NCI-H1694 treated with DMSO at 0.1 percent for 48 hours (cell line): ENCODE measurements at places on chromosomes 6 and 20.

DNA sequence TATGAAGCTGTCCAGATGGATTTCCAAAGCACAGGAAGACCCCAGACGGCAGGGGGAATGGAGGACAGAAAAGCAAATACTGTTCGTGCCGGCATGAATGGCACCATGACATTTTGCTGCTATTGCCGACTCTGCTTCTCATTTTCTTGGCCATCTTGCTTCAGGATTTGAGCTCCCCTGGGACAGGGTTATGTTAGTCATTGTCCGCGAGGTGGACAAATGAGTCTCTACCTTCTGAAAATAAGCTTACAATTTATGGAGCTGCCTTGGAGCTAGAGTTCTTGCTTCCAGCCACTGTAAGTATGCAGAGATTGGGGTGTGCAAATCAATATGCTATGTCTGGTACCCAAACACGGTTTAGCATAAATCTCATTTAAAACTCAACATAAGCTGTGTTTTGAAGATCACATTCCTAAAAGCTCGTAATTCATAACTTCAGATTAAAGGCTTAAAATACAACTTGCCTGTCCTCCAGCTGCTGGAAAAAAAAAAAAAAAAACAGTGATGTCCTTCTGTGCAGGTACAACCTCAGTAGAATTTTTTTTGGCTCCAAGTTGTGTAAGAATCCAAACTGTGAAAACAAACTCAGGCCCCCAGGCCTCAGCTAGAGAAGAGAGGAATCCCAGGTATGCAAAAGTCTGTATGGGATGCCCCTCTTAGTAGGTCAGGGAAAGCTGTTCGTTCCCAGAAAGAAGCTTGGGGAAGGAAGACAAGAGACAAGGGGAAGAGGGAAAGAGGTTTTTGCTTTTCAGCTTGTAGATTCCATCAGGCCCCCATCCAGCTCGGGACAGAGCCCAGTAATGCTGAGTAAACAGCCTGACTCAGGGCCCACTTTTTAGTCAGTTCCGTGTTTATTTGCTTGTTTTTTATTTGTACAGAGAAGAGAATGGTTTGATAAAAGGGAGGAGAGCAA, 184.2 kb upstream of the FOXA2 start:
- no peak for DNase-seq

- peak; percentile 48 for DNase-seq
These were observed 17.0 kb upstream of the ZNF318 start for GRCh38 chr6:43386492-43386891.

GRCh38 chr6:44185953-44186634, 27.5 kb downstream of the CAPN11 start:
- DNase-seq, result no peak

- no peak for DNase-seq
These were observed 3.7 kb upstream of the TAF8 start for GRCh38 chr6:42046464-42047212.

DNA sequence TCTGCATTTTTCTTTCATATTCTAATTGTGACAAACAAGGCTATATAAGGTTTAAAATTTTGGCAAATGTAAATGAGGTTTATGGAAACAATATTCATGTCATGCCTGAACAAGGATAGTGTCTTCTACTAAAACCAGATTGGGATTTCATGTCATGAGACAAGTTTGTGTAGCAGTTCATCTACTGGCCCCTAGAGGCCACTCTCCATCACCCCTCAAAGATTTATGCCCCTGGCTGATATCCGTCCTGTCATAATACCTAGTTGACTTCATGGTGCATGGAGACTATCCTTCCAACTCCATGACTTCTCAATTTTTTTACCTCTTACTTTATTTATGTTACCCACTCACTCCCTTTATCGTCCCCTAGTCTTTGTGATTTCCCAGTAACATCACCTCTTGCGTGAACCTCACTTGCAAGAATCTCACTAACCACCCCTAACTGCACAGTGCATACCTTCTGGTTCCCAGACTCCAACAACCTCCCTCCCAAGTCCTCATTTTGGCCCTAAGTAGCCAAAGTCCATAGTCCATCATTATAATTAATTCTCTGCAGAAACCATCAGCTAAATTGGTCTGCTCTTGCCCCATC, 179.8 kb downstream of the TASP1 start:
- peak; percentile 28 for DNase-seq

DNA sequence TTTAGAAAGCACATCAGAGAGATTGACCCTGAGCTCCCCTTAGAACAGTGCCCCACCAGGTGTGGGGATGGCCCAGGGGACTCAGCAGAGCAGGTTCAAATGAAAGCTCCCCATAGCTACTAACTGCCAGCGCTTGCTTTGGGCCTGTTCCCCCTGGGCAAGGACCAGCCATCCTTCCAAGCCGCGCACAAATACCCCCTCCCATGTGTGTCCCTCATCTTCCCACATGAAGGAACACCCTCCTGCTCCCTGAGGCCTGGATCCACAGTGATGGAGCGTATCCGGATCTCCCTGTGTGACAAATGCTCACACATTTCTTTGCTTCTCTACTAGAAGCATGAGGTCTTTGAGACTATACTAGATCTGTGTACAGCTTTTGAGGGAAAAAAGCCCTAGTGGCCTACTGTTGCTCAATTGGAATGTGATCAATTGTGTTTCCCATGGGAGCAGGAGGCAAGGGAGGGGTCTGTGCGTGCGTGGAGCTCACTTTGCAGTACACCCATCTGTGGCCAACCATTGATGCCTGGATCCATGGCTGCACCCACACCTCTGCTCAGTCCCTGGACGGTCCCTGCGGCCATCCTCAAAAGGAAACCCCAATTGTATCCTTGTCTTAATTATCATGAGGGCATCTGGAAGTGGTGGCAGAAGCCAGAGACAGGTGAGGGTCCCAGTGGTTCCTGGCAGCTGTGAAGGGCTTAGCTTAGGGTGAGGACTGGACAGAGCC, 1.4 kb upstream of the RAET1G start:
- no peak for DNase-seq

DNA sequence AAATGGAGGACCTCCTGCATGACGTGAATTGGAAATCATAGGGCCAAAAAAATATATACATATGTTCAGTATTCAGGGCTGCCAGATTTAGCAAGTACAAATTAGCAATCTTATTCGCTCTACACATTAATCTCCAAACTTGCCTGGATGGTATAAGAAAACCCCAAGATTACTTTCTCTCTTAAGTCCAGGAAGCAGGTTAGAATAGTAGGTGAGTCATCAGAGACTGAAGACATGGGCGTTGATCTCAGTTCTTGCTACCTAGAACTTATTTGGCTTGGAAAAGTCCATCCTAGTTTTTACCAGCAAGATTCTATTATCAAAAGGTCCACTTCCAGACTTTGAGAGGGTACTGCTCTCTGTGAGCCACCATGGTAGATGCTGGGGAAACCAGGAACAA, 47.4 kb downstream of the GPR63 start:
- no peak for DNase-seq

DNA sequence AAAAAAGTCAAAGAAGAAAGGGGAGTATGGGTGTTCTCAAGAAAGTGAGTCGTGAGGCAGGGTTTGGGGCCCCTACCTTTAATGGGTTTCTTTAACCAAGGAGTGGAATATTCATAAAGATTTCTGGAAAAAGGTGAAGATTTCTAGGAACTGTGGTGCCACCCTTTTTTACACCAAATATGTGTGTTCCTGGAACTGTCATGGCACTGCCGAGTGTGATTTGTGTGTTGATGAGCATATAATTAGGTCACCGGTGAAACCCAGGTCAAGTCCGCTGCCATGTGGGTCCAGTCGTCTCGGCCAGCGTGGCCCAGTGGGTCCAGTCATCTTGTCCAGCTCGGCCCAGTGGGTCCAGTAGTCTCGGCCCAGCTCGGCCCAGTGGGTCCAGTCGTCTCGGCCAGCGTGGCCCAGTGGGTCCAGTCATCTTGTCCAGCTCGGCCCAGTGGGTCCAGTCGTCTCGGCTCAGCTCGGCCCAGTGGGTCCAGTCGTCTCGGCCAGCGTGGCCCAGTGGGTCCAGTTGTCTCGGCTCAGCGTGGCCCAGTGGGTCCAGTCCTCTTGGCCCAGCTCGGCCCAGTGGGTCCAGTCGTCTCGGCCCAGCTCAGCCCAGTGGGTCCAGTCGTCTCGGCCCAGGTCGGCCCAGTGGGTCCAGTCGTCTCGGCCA, 8.3 kb upstream of the EEF1A2 start:
- DNase-seq, result no peak

GRCh38 chr20:38267296-38267695, 6.8 kb upstream of the KIAA1755 start:
- DNase-seq, result no peak

DNA sequence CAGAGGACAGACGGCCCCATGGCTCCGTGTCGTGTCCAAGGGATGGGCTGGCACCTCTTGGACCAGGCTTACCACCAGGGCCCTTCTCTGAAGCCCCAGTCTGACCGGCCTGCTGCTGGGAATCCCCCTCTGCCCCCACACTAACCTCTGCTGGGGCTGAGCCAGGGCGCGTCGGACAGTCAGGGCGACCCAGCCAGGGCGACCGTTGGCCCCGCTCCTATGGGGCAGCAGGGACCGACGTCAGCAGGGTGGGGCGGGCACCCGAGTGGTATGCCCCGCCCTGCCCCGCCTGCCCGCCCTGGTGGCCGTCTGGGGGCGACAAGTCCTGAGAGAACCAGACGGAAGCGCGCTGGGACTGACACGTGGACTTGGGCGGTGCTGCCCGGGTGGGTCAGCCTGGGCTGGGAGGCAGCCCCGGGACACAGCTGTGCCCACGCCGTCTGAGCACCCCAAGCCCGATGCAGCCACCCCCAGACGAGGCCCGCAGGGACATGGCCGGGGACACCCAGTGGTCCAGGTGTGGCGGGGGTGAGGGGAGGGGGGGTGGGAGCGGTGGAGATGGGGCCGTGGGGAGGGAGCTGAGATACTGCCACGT, at the start of gene SLC17A9:
Gene SLC17A9, plus strand, starts transcription at position 337 of the 595 bp plus-strand sequence. Its CDS starts 122 bp downstream, at position 459.
- no peak for DNase-seq

DNA sequence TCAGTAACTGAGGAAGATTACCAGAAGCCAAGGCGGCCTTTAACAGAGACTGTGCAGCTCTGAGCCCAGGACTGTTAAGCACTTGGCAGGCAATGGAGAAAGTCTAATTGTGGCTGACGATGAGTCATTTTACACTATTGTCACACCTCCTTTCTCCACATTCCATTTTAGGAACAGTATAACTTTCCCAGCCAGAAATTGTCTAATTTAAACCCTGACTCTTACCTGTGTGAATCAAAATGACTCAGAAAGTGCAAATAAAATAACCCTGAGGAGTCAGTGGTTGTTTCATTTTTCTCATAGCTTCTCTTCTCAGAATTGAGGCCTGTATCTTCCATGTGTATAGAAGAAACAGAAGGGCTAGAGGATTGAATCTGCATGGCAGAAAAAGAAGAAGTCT, 40.0 kb upstream of the OPN5 start:
- no peak for DNase-seq

DNA sequence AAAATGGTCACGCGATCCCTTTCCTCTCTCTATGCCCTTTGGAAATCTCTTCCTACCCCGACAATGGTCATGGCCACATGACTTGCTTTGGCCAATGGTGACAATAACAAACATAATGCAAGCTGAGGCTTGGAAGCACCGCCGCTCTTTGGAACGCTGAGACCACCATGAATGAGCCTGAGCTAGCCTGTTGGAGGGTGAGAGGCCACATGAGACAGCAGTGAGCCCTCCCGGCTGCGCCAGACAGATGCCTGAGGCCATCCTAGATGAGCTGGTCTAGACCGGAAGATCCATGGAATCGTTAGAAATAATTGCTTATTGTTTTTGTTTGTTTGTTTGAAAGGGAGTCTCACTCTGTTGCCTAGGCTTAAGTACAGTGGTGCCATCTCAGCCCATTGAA, 64.2 kb downstream of the STK35 start:
- DNase-seq, result no peak

DNA sequence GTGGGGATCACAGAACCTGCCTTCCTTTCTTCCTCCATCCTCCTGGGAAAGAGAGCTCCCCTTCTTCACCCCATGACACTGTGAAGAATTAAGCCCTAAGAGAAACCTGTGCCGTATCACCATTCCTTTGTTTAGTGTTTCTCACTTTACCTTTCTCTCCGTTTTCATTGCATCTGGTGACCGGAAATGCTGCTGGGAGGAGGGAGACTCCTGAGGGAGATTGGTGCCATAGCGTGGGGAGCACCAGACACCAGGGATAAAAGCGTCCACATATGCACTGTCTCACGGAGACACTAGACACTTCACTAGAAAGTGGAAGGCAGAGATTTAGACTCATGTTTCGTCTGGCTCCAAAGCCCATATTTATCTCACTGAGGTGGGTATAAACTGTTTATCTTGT, 15.5 kb upstream of the ULBP3 start:
- no peak for DNase-seq

DNA sequence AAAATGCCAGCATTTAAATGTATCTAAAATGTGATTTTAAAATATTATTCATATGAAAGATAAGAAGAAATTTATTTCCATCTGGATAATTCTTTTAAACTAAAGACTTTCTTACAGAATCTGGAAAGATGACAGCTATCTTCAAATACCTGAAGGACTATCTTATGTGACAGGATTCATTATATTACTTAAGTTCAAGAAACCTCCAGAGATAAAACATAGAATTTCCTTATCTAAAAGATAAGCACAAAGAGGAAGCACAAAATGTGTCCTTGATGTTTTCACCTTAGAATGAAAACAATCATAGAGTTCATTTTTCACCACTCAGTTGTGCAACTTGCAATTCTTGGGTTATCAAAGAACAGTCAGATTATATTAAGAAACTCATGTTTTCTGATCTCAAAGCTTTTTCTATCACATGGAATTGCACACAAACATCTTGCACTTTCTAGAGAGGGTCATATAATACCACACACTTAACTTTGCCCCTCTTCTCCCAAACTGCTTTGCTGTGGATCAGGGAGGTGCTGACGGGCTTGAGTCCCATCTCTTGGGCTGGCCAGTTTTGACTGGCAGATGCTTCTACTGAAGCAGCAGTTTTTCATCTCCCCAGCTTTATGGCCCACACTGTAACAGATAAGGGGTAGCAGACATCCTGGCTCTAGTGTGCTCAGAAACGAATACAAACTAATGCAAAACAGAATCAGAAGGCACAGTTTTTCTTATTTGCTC, 467.4 kb downstream of the CDC5L start:
- DNase-seq, result no peak

- DNase-seq, result no peak
These were observed 239.0 kb upstream of the KCNQ5 start for GRCh38 chr6:72382602-72383529.

DNA sequence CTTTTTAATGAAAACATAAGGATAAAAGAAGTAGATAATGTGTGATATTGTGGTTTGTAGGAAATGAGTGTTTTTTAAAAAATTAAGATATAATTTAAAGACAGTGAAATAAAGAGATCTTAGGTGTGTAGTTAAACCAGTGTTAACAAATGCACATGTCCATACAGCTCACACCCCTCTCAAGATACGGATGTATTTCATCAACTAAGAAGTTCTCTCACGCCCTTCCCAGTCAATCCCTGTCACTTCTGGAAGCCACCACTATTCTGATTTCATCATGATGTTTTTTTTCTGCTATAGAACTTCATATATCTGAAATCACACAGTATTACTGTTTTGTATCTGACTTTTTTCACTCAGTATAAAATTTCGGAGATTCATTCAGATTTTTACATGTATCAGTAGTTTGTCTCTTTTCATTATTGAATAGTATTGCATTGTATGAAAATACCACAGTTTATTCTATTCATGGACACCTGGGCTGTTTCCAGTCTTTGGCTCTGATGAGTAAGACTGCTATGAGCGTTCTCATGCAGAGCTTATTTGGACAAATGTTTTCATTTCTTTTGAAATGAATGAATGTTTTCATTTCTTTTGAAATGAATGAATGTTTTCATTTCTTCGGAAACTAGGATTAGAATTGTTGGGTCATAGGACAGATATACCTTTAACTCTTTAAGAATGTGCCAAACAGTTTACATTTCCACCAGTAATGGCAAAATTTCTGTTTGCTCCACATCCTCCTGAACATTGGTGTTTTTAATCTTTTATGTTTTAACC, 49.7 kb upstream of the ELOVL5 start:
- DNase-seq, result no peak

GRCh38 chr6:27472182-27472616, 706 bp downstream of the ZNF184 start:
- DNase-seq, result no peak
